GF-D8 (cell line): ENCODE measurements at places on chromosomes 5 and 9.

DNA sequence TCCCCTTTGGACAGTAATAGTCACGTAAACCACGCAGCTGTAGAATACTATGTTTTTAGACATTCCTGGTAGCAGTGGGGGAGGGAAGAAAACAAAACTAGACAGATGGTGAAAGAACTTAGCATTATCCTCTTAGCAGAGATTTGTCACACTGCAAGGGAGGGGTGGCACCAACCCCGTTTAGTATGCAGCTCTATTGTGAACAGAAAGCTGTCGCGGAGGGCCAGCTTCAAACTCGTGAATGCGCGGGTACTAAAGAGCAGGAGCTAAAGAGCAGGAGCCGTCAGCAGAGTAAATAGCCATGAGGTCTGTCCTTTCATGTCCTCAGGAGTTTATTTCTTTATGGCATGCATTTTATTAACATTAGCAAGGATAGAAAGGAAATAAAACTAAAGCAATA, 141.9 kb upstream of the SLC12A2 start:
- no peak for DNase-seq

DNA sequence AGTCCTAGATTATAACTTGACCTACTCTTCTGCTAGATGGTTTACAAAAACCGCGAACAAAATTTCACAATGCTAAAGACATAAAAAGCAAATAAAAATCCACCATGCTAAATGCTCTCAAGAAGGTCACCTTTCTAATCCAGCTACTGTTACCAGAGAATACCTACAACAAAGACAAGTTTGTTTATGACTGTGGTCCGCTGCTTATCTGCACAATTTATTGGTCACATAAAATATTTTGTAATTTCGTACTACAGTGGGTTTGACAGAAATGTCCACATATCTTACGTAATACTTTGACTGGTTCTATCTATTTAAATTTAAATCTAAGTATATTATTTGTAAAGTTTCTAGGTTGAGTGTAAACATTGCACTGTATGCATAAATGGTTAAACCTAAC, 257.6 kb upstream of the ZNF608 start:
- no peak for DNase-seq

GRCh38 chr5:113546703-113547183, 33.2 kb downstream of the YTHDC2 start:
- no peak for DNase-seq

- DNase-seq, result no peak
Observed at GRCh38 chr5:126464959-126465358, 41.8 kb downstream of the GRAMD2B start.

- DNase-seq, result no peak
Observed at GRCh38 chr5:88393042-88393441, 124.4 kb upstream of the TMEM161B start.

DNA sequence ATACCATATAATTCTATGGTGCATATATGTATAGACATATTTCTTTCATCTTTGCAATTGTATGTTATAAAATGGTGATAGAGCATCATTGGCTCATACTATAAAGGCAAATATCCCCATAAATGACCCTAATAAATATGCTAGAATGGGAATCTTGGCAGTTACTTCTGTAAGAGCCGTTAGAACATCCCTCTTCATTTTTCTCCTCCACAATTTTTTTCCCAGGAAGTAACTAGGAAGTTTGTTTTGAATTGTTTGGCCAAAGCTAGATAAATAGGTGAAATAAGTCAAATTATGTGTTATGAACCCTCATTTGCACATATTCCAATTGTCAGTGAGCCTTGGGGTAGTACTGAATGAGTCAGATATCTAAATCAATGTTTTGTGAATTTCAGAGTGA, 209.9 kb downstream of the ADAMTSL1 start:
- no peak for DNase-seq

- no peak for DNase-seq
Observed at GRCh38 chr9:2853517-2853916, 9.6 kb upstream of the PUM3 start.

DNA sequence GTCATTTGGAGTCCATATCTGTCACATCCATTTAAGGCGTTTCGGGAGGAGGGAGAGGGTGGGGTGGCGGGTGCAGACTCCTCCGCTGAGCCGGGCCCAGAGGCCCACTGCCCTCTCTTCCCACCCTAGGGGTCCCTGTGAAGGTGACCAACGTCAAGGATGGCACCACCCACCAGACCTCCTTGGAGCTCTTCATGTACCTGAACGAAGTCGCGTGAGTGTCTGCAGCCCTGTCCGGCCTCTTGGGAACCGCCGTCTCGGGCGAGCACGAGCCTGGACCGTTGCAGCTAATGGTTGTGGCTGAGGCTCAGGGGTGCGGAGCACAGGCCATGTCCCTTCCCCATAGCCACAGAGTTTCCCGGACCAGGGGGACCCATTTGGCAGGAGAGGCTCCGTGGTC, 34.8 kb downstream of the ASS1 start:
- DNase-seq, result no peak

GRCh38 chr5:159123700-159124099, 24.0 kb upstream of the EBF1 start:
- DNase-seq, result no peak

- DNase-seq, result peak; percentile 20
Observed at GRCh38 chr5:110371725-110372041, 354.8 kb downstream of the TMEM232 start.

GRCh38 chr9:94697972-94698581, 28.4 kb upstream of the AOPEP start:
- DNase-seq, result no peak

DNA sequence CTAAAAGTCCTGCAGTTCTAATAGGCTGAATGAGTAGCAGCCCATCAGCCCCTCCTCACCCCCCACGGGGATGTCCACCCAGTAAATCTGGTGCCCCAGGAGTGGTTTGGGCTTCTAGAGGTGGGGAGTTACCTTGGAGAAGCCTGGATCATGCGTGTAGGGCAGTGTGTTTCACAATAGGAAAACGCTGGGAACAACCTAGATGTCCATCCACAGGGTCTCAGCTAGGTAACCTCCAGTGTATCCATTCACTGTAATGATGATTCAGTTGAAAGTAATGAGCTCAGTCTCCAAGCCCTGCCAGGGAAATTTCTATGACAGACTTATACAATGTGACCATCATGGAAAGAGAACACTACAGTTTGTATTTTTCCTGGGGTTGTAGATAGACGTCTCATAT, 51.8 kb downstream of the NDST1 start:
- DNase-seq, result no peak

DNA sequence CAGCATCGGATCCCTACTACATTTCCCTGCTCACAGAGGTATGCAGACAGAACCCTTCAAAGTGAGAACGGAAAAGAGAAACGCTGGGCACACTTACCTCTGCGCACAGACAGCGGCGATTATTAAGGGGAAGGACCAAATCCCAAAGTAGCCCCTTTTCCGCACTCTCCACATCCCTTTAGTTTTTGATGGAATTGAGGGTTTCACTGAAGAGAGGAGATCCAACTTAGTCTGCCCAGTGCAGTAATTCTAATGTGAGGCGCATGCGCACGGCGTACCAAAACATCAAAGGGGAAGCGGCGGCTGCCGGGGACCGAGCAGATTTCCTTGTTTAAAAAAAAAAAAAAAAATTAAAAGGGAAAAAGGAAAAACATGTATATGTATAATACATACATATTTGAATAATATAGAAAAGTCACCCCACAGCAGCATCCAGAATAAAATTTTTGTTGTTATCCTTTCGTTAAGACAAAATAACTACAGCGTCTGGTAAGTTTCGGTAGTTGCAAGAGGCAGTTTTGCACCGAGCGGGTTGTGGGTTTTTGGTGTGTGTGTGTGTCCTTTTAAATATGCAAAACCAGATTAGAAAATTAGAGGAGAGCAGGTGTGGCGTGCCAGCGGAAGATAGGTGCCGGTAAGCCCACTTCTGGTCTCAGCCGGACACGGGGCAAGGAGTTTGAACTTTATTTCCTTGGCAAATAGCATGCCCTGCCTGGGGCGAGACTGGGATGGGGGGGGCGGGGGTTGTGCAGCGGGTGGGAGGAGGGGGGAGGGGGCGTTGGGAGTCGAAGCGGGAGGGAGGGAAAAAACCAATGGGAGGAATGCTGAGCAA, at the start of gene GABRB2:
TSS of gene GABRB2 (minus strand) at position 256 of the 832 bp plus-strand sequence. CDS start at position 174, 82 bp downstream.
- DNase-seq, result no peak

- DNase-seq, result no peak
Observed at GRCh38 chr5:74185599-74185998, 454.9 kb downstream of the ENC1 start.

GRCh38 chr5:109929911-109930310, 240.2 kb downstream of the MAN2A1 start:
- DNase-seq, result no peak

GRCh38 chr5:33662722-33663427, 222.1 kb downstream of the TARS1 start:
- no peak for DNase-seq

GRCh38 chr5:81757404-81757803, 6.5 kb upstream of the SSBP2 start:
- no peak for DNase-seq

GRCh38 chr5:161274951-161275350, 271.6 kb downstream of the GABRB2 start:
- no peak for DNase-seq

DNA sequence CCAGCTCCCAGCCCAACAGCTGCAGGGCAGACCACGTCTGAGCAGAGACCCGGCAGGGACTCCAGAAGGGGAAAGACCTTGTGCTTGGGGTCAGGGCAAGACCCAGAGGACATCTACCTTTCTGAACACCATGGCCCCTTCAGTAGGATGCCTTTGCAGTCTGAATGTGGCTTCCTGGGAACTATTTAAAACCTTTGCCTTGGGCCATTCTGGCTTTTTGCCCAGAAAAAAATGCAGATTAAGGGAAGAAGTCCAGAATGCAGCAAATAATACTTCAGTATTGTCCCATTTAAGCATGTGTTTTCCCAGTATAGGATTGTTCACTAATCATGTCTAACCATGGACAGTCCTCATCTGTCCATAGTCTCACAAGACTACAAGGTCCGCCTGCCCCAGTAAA, 67.5 kb upstream of the ERCC6L2 start:
- DNase-seq, result no peak

DNA sequence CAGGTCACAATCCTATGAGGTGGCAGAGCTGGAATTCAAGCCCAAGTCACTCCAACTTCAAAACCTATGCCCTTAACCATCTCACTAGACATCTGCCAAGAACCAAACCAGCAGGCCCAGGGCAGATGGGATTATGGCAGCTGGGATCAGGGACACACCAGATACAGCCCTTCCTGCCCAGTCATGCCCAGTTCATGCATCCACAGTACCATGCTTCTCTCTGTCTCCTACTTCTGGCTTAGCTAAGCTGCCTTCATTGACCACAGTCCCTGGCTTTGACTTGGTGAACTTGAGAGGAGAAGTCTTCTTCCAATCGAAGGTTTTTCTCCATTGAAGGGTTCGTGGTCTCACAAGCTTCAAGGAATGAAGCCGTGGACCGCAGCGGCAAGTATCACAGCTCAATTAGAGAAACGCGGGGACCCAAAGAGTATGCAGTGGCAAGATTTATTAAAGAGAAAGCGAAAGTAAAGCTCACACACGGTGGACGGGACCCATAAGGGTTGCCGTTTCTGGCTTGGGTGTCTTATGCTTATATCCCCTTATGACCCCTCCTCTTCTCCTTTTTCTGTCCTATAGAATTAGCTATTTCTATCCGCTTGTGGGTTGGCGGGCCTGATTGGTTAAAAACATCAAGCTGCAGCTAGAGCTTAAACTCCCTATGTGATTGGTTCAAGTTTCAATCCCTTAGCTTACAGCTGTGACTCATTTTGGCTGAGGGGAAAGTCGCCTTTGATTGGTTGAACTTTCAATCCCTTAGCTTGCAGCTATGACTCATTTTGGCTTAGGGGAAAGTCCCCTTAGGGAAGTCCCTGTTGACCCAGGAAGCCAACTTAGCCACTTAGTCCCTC, 101.2 kb downstream of the TRIM36 start:
- DNase-seq, result no peak

DNA sequence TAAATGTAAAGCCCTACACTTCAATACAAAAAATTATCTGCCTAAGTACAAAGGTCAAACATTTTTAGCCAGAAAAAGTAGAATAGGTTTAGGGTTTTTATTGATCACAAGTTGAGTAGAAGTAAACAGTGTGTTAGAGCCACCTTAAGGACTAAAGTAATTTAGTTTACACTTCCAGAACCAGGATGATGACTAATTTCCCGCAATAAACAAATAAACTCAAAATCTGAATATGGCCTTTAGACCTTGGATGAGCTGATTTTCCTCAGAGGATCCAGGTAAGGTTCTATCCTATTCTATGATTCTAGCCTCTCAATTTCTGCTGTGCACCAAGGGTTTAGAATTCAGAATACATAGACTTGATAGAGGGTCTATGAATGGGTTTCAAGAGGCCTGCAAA, 179.4 kb upstream of the TBCA start:
- no peak for DNase-seq

- DNase-seq, result no peak
Observed at GRCh38 chr9:97310896-97311295, 3.4 kb downstream of the CCDC180 start.

DNA sequence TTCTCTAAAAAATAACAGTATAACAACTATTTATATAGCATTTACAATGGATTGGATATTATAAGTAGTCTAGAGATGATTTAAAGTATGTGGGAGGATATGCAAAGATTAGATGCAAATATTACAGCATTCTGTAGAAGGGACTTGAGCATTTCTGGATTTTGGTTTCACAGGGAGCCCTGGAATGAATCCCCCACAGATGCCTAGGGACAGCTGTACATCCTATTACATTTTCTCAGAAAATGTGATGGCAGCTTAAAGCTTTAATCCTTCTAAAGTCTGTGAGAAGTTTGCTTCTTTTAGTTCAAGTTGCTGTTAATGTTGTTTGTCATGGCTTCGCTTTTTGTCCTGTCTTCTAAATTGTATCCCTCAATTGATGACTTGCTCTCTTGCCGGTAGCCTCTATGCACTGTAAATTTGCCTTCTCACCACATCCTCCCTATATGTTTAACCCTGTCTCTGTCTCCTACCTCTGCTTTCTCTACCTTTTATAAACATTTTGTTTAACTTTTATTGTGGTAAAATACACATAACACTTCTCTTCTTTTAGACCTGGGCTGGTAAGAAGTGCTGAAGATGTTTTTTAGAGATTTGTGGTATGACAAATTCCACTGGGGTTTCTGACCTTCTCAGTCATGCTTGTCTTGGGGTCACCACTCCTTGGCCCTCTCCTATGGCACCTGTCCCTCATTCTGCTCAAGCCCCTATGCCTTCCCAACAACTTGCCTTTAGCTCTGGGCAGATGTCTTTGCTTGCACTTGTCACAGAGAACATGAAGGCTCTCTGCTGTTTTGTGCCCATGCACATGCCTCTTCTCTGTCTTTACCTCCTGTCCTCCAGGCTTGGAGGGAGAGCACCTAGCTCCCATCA, 37.9 kb downstream of the LNPEP start:
- DNase-seq, result no peak

DNA sequence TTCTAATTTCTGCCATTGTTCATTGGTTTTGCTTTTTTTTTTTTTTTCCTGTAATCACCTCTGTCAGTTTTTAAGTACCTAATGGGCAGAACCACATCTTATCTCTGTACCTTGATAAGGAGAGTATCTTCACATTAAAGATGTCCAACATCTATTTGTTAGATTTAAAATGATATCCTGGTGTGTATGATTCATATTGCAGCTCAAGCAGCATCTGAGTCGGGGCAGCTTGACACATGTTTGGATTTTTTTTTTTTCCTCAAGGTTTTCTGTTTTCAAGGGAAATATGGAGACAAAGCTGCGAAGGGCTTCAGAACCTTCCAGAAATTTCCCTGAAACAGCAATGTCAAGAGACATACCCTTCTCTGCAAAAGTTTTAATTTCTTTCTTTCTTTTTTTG, 164.7 kb downstream of the DOCK2 start:
- no peak for DNase-seq

GRCh38 chr5:32538031-32538547, 47.3 kb upstream of the SUB1 start:
- no peak for DNase-seq
